Cardiac fibroblast (primary cell): ENCODE measurements at places on chromosomes 16 and 17.
A peak's percentile ranks its signal among the peaks of the same experiment; 100 is the strongest.

DNA sequence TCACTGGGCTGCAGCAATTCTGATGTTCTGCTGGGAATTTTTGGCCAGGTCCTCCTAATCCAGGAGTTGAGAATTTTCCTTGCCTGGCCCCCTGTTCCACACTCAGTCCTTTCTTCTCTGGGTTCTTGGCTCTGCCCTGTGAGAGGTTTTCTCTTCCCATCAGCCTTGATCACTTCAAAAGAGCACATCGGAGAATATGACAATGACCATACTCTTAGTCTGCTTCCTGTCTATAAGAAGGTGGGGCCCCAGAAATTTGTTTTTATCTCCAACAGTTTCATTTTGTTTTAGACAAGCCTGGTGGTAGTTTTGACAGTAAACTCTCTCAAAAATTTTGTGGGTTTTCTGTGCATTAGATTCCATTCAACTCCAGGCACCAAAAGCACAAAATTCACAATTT lies 70.7 kb downstream of the C17orf67 start:
- DNase-seq: no peak

- DNase-seq: no peak
Observed at GRCh38 chr17:63633742-63634141, 11.5 kb downstream of the MAP3K3 start.

- DNase-seq: no peak
Observed at GRCh38 chr16:57935904-57936303, 35.0 kb downstream of the CNGB1 start.

DNA sequence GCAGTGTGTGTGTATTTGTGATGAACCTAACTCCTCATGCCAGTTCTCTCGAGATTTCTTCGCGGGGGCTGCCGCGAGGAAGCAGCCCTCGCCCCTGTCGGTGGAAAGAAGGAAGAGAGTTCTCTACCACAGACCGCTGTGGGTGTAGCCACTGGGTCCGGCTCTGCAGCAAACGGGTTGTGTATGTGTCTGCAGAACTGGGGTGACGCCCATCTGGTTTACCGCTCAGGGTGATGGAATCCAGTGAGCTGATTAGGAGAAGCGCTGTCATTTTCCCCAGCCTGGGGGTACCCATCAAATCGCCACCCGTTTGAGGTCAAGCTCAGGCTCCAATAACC lies 7.7 kb downstream of the CORO6 start:
- peak; percentile 29 for DNase-seq

GRCh38 chr17:2689411-2690164 lies 22.0 kb downstream of the CLUH start:
- DNase-seq: no peak

- DNase-seq: peak; percentile 63
Observed at GRCh38 chr16:21260870-21261791, 17.0 kb downstream of the CRYM start.

DNA sequence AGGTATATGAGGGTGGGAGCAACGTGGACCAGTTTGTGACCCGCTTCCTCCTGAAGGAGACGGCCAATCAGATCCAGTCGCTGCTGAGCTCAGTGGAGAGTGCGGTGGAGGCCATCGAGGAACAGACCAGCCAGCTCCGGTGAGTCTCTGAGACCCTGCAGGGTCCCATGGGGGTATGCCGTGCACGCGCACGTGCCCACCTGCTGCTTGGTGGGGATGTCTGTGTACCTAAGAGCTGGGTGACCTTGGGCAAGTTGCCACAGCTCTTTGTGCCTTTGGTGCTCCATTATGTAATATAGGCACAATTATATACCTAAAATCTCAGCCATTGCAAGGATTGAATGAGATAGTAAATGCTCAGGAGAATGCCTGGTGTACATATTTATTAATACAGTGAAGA lies 22.4 kb downstream of the NECAB2 start:
- no peak for DNase-seq

DNA sequence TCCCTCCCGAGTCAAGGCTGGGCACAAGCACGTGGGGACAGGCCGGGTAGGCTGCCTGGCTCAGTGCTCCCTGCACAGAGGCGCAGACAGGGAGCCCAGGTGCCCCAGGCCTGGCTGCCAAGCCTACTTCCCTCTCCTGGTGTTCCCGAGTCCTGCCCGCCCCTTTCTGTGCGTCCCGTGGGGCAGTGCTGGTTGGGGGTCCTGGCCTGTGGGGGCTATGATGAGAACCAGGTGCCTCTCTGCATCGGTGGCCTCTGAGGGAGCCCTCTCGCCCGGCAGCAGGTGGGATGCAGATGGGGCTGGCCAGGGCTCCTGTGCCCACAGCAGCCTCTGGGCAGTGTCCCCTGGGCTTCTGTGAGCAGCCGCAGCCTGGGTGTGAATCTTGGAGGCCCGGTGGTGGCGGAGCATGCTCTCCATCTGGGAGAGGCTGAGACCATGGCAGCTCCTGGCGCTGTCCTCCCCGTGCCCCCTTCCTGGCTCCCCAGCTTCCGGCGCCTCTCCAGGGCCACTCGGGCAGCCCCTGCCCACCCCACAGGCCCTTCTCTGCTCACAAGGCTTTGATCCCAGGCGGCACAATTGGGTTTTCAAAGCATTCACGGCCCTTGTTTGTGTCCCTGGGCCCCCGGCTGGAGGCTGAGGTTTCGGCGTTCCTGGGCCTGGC lies 7.2 kb downstream of the CENPX start:
- DNase-seq: no peak

DNA sequence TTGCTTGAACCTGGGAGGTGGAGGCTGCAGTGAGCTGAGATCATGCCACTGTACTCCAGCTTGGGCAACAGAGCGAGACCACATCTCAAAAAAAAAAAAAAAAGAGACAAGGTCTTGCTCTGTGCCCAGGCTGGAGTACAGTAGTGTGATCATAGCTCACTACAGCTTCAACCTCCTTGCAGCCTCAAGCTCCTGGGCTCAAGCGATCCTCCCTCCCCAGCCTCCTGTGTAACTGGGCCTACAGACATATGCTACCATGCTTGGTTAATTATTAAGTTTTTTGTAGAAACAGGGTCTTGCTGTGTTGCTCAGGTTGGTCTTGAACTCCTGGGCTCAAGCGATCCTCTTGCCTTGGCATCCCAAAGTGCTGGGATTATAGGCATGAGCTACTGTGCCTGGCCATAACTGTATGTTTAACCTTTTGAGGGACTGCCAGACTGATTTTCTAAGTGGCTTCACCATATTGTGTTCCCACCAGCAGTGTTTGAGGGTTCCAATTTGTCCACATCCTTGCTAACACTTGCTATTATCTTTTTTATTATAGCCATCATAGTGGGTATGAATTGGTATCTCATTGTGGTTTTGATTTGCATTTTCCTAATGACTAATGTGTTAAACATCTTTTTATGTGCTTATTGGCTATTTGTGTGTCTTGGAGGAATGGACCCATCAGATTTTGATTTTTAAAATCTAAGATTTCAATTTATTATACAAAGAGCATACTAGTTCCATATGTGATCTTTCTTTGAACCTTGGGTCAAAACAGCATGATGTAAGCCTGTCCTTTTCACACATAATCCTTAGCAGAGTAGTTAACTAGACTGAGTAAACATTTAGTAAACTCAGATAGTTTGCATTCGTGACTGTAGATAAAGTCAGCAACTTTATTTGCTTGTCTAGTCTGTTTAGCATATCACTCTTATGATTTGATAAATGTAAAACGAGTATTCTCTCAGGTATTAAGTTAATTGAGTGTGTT lies 38.1 kb upstream of the KPNB1 start:
- DNase-seq: no peak

- DNase-seq: peak; percentile 82
Observed at GRCh38 chr16:21169249-21169981, 10.9 kb downstream of the LDAF1 start.

GRCh38 chr16:12320298-12320706 lies 343.8 kb downstream of the SNX29 start:
- peak; percentile 87 for DNase-seq

DNA sequence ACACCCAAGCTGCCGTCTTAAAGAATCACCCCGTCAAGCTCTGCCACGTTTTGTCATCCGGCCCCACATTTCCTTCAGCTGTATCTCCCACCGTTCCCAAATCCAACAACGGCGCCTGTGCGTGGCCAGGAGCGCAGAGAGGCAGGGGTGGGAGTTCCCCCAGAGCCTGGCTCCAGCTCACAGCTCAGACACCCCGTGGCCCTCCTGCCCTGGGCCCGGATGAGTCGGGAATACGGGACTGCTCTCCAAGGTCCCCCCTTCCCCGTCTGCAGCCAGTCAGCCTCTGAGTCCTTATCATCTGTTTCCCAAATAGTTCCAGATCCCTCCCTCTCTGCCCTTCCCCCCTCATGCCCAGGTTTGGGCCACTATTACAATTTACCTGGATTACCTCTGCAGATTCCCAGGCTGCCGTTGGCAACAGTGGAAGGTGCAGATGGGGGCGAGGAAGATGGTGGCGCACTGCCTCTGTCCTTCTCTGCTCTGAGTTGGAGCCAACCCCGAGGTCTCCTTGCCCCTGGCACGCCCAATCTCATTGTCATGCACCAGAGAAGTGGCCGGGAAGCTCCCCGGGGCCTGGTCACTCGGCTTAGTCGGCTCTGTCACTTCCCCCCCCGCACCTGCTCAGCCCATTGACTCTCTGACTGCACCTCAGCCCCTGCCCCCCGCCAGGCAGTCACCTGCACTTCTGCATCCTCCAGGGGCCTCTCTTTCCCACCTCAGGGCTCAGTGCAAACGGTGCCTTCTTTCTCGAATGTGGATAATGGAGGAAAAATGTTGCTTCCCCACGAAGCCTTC lies 18.3 kb upstream of the RPTOR start:
- no peak for DNase-seq

GRCh38 chr16:2822158-2822495 lies 5.1 kb downstream of the PRSS21 start:
- DNase-seq: no peak

DNA sequence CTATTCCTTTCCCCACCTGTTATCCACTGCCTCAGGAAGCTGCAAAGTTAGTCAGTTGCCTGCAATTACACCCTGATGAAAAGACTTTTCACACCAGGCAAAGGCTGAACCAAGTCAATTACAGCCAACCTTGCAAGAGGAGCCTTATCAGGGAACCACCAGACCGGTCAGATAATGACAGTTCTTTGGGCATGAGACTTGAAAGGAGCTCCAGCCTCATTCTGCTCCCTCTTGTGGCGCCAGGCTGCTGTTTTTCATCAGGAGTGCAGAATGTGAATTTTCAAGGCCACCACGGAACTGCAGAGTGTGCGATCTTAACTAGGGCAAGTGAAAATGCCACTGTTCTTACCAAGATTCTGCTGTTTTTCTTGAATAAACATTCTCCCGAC lies 22.5 kb downstream of the DNAI2 start:
- DNase-seq: peak; percentile 85

DNA sequence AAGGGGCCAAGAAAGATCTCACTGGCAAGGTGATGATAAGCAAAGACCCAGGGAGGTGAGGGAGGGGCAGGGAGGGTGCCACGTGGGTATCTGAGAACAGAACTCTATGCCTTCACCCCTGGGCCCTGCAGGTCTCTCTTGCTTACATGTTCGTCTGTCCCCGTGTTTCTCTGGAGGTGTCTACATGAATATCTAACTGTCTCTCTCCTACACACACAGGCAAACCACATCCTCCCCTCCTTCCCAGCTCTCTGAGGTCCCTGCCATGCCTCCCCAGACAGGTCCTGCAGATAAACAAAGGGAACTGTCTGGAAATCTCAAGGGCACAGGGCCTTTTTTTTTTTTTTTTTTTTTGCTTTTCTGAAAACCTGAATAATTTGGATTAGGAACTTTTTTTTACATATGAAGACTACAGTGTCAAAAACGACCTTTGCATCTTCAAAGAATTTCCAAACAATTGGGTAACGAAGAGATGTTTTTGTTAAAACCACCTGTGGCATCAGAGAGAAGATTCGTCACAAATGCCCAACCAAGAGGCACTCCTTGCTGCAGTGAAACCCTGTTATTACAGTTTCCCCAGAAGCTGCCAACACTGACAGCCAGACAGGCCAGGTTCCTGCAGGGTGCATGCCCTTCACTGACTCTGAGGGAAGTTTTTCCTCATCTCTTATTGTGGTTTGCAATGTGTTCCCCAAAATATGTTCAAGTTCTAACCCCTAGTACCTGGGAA lies 17.8 kb downstream of the PLLP start:
- DNase-seq: no peak

DNA sequence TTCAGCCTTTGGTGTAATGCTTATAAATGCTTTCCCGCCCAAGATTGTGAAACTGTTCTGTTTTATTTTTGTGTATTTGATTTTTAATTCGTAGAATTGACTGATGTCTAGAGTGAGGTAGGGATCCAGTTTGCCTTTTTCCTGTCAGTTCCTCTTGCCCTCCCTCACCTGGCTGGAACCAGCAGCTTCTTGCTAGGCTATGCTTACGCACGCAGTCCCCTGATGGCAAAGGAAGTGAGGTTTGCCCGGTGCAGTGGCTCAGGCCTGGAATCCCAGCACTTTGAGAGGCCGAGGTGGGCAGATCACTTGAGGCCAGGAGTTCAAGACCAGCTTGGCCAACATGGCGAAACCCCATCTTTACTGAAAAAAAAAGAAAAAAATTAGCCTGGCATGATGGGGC lies 51.9 kb downstream of the RAB11FIP4 start:
- no peak for DNase-seq

- DNase-seq: no peak
Observed at GRCh38 chr16:28001184-28001583, 62.3 kb downstream of the GSG1L start.

DNA sequence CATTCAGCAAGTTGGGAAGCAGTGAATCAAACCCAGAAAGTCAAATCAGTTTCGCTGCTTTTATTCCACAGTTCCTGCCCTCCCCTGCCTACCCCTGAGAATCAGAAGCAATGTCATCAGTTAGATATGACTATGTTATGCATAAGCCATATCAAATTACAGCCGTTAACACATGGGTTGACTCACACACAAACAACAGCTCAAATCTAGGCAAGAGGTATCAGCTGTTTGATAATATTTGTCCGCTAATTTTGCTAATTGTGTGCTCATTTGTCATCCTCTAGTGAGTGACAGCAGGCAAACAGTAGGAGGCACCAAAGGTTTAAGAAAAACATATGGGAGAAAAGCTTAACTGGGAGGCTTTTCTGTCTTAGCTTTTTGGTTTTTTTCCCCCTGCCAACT lies 327.4 kb upstream of the CCL2 start:
- no peak for DNase-seq

GRCh38 chr16:768428-768827 lies 7.9 kb downstream of the MSLN start:
- DNase-seq: no peak

DNA sequence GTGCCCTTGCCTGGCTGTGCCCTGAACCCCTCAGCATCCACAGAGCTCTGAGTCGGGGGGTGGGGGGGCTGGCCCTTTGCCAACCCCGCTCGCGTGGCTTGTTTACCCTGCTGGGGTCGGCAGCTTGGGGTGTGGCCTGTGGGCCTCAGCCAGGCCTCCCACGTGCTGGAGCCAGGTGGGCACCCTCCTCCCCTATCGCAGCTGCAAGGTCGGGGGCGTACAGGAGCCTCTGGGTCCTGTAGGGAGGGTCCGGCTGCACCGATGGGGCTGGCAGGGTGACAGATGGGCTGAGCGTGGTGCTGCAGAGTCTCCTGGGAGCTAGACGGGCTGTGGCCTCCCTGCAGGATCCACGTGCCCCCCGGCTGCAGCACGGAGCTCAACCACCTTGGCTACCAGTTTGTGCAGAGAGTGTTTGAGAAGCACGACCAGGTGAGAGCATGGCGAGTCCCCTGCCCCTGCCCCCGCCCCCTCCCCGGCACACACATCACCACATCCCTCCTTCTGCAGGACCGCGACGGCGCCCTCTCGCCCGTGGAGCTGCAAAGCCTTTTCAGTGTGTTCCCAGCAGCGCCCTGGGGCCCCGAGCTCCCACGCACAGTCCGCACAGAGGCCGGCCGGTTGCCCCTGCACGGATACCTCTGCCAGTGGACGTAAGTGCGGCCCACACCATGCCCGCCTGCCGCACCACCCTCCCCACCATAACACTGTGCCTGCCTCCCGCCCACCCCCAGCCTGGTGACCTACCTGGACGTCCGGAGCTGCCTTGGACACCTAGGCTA lies 3.6 kb downstream of the RHOT2 start:
- no peak for DNase-seq
